ENCODE measurements at places on chromosomes 1 and 21. TPM values are rescaled to one million over a fixed set of nuclear protein-coding genes. Genes with fewer than 3 reads are reported as not detected.

- no peaks in the 10 kb centered on the region for H3K36me3 ChIP-seq
- no peak overlapping the region for H3K27ac ChIP-seq
- no peaks in the 10 kb centered on the region for H3K27me3 ChIP-seq
These were observed 428.6 kb downstream of the PTPRC start for GRCh38 chr1:199067483-199067882.

DNA sequence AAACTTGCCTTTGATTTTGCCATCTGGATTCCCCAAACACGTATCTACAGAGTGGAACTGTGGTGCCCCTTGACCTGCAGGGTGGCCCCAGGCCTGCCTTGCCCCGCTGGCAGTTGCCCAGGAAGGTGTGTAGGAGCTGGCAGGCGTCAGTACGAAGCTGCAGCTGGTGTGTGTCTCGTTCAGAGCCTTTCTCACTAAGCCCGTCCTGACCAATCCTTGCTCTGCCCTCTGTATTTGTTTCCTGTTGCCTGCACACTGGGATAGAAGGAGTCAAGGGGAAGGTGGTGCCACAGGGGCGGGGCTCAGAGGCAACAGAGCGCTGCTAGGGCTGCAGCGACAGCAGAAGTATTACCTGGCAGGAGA lies 5.2 kb upstream of the VSIG8 start:
- H3K36me3 ChIP-seq: no peaks in the 10 kb centered on the region
- peaks cover 17% of the 10 kb centered on the region for H3K4me1 ChIP-seq
- no peak overlapping the region for H3K27ac ChIP-seq
- no peaks in the 10 kb centered on the region for H3K27me3 ChIP-seq
- no peak overlapping the region for H3K4me3 ChIP-seq
- no peak for DNase-seq

DNA sequence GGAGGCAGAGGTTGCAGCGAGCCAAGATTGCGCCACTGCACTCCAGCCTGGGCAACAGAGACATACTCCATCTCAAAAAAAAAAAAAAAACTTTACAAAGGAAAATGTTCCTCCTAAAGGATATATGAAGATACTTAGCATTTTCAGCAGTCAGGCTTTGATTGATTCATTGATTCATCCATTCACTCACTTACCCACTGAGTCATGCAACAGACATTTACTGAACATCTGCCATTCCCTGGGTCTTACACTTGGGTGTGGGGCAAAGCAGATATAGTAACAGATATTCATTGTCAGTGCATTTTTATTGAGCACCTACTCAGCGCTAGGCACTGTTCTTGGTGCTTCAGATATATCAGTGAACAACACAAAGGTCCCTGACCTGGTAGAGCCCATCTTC lies 5.6 kb upstream of the LACTBL1 start:
- H3K4me3 ChIP-seq: no peak overlapping the region
- peaks cover 20% of the 10 kb centered on the region for H3K4me1 ChIP-seq
- H3K36me3 ChIP-seq: no peaks in the 10 kb centered on the region
- no peaks in the 10 kb centered on the region for H3K27me3 ChIP-seq
- DNase-seq: peak; percentile 79

- H3K27me3 ChIP-seq: no peaks in the 10 kb centered on the region
- H3K4me1 ChIP-seq: no peaks in the 10 kb centered on the region
- no peak for DNase-seq
- no peak overlapping the region for H3K4me3 ChIP-seq
These were observed 68.3 kb upstream of the RC3H1 start for GRCh38 chr1:174090471-174090870.

- H3K36me3 ChIP-seq: no peaks in the 10 kb centered on the region
- peaks cover 4% of the 10 kb centered on the region for H3K4me1 ChIP-seq
- DNase-seq: no peak
- H3K4me3 ChIP-seq: no peak overlapping the region
- no peak overlapping the region for H3K27ac ChIP-seq
These were observed 441.0 kb downstream of the PTPRU start for GRCh38 chr1:29677028-29678024.

GRCh38 chr1:14607295-14607694 lies 8.8 kb downstream of the KAZN start:
- no peak overlapping the region for H3K4me3 ChIP-seq
- no peak overlapping the region for H3K27ac ChIP-seq
- no peaks in the 10 kb centered on the region for H3K36me3 ChIP-seq
- no peaks in the 10 kb centered on the region for H3K27me3 ChIP-seq
- no peak for DNase-seq
- peaks cover 4% of the 10 kb centered on the region for H3K4me1 ChIP-seq

- H3K27me3 ChIP-seq: peaks cover 3% of the 10 kb centered on the region
- H3K4me1 ChIP-seq: no peaks in the 10 kb centered on the region
- no peak overlapping the region for H3K4me3 ChIP-seq
- DNase-seq: peak; percentile 73
These were observed 4.4 kb upstream of the LGR6 start for GRCh38 chr1:202189001-202189790.

GRCh38 chr1:19563324-19564097 lies 78.2 kb upstream of the CAPZB start:
- DNase-seq: no peak
- no peak overlapping the region for H3K4me3 ChIP-seq
- no peaks in the 10 kb centered on the region for H3K27me3 ChIP-seq
- no peak overlapping the region for H3K27ac ChIP-seq

DNA sequence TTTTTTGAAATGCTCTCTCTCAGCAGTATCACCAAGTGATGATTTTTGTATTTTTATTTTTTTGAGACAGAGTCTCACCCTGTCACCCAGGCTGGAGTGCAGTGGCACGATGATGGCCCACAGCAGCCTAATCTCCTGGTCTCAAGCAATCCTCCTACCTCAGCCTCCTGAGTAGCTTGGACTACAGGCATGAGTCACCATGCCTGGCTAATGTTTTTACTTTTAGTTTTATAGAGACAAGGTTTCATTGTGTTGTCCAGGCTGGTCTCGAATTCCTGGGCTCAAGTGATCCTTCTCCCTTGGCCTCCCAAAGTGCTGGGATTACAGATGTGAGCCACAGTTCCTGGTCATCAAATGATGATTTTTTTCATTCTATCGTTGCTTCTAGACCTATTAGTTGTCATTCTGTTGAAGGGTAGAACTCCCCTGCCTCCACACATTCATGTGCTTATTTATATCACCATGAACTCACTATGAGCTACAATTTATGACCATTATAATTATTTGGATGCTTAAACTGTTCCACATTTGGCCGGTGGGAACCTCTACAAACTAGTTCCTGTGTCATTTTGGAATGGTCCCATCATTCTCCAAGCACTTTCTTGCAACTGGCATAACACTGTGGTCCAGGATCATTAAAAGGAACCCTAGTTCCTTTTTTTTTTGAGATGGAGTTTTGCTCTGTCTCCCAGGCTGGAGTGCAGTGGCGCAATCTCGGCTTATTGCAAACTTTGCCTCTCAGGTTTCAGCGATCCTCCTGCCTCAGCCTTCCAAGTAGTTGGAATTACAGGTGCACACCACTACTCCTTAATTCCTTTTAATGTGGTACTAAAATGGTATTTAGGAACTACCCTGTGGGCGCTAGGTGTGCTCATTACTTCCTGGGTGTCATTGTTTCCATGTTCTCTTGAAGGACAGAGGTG lies 20.2 kb upstream of the TOR3A start:
- no peak overlapping the region for H3K4me3 ChIP-seq
- peaks cover 2% of the 10 kb centered on the region for H3K36me3 ChIP-seq
- no peaks in the 10 kb centered on the region for H3K27me3 ChIP-seq
- H3K4me1 ChIP-seq: peaks cover 15% of the 10 kb centered on the region
- DNase-seq: peak; percentile 33

GRCh38 chr21:14452727-14453241 lies 69.8 kb upstream of the HSPA13 start:
- no peaks in the 10 kb centered on the region for H3K4me1 ChIP-seq
- H3K4me3 ChIP-seq: no peak overlapping the region
- no peak overlapping the region for H3K27ac ChIP-seq
- DNase-seq: no peak
- no peaks in the 10 kb centered on the region for H3K36me3 ChIP-seq

DNA sequence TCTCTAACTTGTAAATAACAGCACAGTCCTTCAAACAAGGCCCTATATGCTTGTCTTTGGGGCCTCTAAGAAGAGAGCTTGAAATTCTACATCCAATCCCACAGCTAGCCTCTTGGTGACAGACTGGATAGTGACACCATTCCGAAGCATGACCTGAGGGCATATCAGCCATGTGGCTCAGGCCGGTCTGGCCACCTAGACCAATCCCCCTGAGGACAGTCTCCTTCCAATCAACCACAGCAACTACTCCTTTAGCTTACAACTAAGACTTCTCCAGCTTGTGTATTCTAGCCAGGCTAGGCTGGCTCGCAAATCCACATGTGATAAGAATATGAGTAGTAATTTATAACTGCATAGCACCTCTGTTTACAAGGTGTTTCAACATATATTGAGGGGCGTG lies 14.0 kb downstream of the BCAR3 start:
- peaks cover 94% of the 10 kb centered on the region for H3K4me1 ChIP-seq
- H3K27ac ChIP-seq: peak overlapping the region; percentile 86
- no peak for DNase-seq
- no peaks in the 10 kb centered on the region for H3K27me3 ChIP-seq
- no peak overlapping the region for H3K4me3 ChIP-seq
- peaks cover 77% of the 10 kb centered on the region for H3K36me3 ChIP-seq

GRCh38 chr1:212980123-212980785 lies 29.9 kb downstream of the VASH2 start:
- no peaks in the 10 kb centered on the region for H3K36me3 ChIP-seq
- no peaks in the 10 kb centered on the region for H3K27me3 ChIP-seq
- H3K4me3 ChIP-seq: no peak overlapping the region
- H3K4me1 ChIP-seq: no peaks in the 10 kb centered on the region

DNA sequence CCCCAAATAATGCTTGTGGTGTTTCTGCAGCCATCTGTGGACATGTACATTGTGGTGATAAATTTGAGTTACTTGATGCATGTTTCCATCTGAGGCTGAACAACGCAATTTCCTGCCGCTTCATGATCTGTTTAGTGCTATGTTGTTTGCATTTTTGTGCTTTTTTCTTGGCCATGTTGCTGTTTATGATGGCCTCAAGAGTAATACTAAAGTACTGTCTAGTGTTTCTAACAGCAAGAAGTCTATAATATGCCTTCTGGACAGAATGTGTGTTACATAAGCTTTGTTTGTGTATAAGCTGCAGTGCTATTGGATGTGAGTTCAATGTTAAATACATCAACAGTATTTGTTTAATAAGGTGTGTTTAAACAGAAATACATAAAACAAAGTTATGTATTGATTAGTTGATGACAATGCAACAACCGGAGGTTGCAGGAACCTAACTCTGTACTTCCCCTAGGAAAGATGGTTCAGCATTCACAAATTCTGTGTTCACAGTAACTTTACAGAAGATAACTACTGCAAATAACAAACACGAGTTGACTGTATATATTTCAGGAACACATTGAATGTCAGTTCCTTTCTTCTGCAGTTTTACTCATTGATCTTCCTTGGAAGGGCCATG lies 114.8 kb upstream of the USP24 start:
- no peak for DNase-seq
- H3K4me1 ChIP-seq: no peaks in the 10 kb centered on the region
- H3K27me3 ChIP-seq: no peaks in the 10 kb centered on the region
- H3K36me3 ChIP-seq: no peaks in the 10 kb centered on the region
- no peak overlapping the region for H3K4me3 ChIP-seq

DNA sequence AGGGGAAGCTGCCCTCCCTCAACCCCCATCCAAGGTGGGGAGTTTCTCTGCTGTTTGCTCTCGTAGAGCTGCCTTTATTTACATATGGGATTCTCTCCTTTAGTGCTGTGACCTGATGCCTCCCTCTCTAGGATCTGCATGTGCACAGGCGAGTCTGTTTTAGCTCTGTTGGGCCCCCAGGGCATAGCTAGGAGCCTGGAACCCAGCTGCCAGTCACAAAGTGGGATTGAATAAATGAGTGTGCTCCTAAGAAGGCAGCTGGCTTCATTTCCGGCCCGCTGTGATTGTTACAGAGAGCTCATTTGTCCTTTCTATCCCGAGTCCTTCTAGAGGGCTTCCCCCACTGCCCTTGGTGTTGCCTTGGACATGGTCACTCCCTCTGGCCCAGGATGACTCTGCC lies 176.6 kb downstream of the GRIK3 start:
- H3K36me3 ChIP-seq: no peaks in the 10 kb centered on the region
- H3K27ac ChIP-seq: no peak overlapping the region
- H3K27me3 ChIP-seq: peaks cover 81% of the 10 kb centered on the region
- H3K4me3 ChIP-seq: no peak overlapping the region

DNA sequence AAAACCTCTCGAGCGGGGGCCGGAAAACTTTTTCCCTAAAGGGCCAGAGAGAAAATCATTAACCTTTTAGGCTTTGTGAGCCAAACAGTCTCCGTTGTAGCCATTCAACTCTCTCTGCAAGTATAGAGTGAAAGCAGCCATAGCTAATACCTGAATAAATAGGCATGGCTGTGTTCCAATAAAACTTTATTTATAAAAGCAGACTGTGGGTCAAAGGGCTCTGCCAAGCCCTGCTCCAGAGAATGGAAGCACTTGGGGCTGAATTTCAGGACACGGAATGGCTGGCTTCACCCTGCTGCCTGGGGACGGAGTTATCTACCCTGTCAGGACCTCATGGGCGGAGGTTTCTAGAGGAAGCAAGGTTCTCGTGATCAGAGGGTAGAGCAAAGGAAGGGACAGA lies 92.7 kb downstream of the CASZ1 start:
- DNase-seq: no peak
- H3K4me1 ChIP-seq: peaks cover 11% of the 10 kb centered on the region
- no peak overlapping the region for H3K4me3 ChIP-seq
- no peaks in the 10 kb centered on the region for H3K36me3 ChIP-seq
- no peak overlapping the region for H3K27ac ChIP-seq

GRCh38 chr1:178477841-178478240 lies 18.9 kb downstream of the CLEC20A start:
- H3K27ac ChIP-seq: no peak overlapping the region
- no peaks in the 10 kb centered on the region for H3K4me1 ChIP-seq
- DNase-seq: no peak
- H3K27me3 ChIP-seq: no peaks in the 10 kb centered on the region
- no peak overlapping the region for H3K4me3 ChIP-seq

The FCN3 gene
- total RNA-seq: not detected

The SIPA1L2 gene
- total RNA-seq: 9.8 TPM

Measured in PC-3 (cell line).